ENCODE measurements at places on chromosomes 5 and 9.

GRCh38 chr5:4275232-4275631 lies 679.6 kb downstream of the IRX1 start:
- no peak for DNase-seq

GRCh38 chr5:179991106-179991505 lies 80.5 kb downstream of the RNF130 start:
- no peak for DNase-seq

DNA sequence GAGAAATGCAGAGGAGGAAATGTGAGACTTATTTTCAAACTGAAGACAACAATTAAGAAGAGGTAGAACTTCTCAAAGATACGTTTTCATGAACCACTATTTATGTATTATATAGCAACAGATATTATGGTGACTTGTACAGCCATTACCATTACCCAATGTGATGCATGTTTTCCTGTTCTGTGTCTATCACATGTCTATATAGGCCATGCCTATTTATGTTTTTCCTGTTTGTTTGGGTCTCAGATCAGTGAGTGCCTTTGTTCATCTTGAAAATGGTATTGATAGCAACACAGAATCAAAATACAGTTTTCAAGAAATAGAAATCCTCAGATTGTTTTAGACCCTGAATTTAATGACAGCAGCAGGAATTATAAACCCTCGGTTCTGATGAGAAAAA lies 44.0 kb downstream of the DAPK1 start:
- DNase-seq: no peak

GRCh38 chr5:149733129-149733900 lies 3.2 kb downstream of the PPARGC1B start:
- no peak for DNase-seq

GRCh38 chr5:38453506-38453905 lies 102.9 kb downstream of the LIFR start:
- no peak for DNase-seq

DNA sequence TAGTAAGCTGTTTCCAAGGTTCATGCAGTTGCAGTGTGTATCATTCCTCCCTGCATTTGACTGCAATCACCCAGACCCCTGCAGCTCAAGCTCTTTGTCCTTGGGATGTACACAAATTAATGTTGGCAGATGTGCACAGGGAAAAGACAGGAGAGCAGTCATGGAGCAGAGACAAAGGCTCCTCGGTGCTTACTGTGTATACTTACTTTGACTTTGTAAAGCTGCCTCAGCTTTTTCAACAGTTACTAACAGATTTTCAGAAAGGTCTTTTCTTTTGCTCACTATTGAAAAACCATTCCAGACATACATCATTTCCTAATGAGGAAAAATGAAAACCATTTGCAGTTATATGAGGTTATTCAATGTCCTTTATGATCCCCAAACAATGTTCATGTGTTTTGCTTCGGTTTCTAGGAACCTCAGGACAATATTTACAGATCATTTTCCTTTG lies 124.9 kb downstream of the TTC39B start:
- no peak for DNase-seq

- no peak for DNase-seq
These were observed 73.6 kb downstream of the ANKRD55 start for GRCh38 chr5:56159521-56159947.

DNA sequence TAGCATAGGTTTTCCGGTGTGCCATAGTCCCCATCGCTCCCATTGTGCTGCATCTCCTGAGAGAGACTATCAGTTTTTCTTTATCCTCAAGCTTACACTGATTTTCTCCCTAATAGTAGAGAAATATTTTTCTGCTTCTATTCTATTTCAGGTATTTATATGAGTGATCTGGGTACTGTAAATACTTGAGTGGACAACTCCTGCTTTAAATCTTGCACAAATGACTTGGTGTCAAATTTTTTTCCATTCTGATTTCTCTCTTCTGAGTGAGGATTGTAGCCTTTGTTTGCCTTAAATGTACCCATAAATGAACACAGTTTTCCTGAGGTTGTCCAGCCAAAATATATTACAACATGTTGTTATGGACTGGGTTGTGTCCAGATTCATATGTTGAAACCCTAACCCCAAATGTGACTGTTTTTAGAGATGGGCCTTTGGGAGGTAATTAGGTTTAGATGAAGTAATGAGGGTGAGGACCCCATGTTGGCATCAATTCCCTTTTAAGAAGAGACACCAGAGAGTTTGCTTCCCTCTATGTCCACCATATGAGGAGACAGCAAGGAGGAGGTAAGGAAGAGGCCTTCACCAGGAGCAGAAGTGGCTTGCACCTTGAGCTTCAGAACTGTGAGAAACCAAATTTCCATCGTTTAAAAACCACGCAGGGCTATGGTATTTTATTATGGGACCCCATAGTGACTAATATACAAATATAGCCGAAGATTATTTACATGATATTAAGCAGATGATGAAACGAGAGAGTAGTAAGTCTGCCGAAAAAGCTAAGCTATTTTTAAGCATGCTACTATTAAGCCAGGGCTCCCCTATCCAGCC lies 336.4 kb upstream of the MPDZ start:
- DNase-seq: no peak

GRCh38 chr9:136799854-136800657 lies 3.9 kb downstream of the CCDC183 start:
- peak; percentile 85 for DNase-seq

DNA sequence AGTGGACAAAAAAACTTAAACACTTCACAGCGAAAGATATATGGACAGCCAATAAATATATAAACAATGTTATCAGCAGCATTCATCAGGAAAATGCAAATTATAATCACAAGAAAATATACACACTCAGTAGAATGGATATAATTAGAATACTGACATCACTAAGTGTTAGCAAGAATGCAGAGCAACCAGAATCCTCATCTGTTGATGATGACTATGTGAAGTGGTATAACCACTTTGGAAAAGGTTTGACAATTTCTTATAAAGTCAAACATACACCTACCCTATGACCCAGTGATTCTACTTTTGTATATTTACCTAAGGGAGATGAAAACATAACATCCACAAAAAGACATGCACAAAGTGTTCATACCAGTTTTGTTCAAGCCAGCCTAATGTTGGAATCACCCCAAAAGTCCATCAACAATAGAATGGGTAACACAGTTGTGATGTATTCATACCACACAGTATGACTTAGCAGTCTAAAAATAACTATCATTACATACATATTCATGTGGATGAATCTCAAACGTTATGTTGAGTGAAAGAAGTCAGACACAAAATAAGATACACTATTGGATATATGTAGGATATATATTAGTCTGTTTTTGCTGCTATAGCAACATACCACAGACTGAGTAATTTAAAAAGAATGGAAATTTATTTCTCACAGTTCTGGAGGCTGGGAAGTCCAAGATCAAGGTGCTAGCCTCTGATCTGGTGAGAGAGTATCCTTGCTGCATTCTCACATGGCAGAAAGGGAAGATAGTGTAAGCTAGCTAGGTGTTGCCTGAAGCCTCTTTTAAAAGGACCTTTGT lies 148.8 kb upstream of the ADAMTSL1 start:
- DNase-seq: no peak

- peak; percentile 43 for DNase-seq
These were observed 2.8 kb downstream of the ZNF608 start for GRCh38 chr5:124743602-124744169.

GRCh38 chr9:121997791-121998190 lies 95.3 kb downstream of the TTLL11 start:
- DNase-seq: no peak

DNA sequence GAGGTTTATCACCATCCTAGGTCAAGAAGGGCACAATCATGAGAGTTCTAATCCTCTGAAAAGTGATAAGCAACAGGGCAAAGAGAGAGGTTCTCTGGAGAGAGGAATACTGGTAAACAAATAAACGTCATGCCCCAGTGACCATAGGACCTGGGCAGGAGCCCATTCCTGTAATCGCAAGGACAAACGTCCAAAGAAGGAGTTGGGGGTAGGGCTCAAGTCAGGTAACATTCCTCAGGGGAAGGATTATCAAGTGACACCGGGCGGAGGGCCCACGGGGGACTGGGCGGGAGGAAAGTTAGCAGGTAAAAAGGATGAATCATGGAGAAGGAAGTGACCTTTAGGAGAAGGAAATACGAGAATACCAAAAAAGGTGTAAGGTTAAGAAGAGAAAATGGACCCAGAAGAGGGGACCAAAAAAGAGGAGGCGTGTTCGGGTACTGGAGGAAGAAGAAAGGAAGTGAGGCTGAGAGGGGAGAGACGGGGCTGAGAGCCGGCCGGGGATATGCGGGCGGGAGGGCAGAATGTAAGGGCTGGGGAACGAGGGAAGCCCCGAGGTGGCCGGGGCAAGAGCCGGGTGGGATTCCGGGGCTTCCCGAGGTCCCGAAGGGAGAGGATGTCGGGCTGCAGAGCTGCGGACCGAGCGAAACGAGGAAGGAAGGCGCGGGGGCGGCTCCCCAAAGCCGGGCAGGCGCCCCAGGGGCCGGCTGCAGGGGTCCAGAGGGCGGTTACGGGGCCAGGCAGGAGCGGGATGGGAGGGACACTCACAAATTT lies 583 bp downstream of the DIAPH1 start:
- peak; percentile 31 for DNase-seq

GRCh38 chr9:28190981-28191380 lies 617.7 kb upstream of the C9orf72 start:
- DNase-seq: no peak

GRCh38 chr9:114017741-114018715 lies 60.1 kb downstream of the AMBP start:
- DNase-seq: no peak

GRCh38 chr9:93084471-93084881 lies 11.5 kb upstream of the CARD19 start:
- DNase-seq: no peak

GRCh38 chr9:110320651-110321445 lies 16.8 kb downstream of the TXNDC8 start:
- DNase-seq: no peak

- no peak for DNase-seq
These were observed 495.5 kb downstream of the DMAC1 start for GRCh38 chr9:7303907-7304626.

DNA sequence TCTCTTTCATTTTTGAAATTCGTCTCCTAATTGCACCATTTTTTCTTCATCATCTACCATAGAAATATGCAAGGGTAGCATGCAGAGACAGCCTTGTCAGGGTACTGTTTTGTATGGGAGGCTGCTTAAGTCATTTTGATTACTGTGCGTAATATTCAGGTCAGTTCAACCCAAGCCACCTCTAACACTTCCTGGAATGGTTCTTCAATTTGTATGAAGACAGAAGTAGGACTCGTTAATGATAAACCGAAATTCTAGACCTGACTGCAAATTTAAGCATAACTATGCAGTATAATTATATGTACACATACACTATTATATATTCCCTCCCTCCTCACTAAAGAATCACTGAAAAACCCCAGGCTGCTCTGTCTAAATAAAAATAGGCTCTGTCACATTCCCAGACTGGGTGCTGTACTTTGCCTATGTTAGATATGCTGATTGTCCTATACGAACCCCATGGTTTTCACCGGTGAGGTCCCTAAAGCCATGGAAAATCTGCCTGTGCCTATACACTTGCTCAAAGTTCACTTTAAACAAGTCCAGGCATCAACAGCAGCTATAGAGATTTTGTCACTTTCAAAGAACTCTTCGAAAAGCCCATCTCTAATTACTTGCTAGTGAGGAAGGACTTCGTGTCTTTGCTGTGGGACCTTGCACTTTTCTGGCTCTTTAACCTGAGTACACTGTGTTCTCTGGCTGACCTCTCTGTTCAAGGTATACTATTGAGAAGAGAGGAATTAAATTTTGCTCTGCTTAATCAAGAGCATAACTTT lies 352.1 kb upstream of the CD180 start:
- no peak for DNase-seq

GRCh38 chr5:127878174-127878750 lies 175.1 kb downstream of the CCDC192 start:
- DNase-seq: peak; percentile 14

DNA sequence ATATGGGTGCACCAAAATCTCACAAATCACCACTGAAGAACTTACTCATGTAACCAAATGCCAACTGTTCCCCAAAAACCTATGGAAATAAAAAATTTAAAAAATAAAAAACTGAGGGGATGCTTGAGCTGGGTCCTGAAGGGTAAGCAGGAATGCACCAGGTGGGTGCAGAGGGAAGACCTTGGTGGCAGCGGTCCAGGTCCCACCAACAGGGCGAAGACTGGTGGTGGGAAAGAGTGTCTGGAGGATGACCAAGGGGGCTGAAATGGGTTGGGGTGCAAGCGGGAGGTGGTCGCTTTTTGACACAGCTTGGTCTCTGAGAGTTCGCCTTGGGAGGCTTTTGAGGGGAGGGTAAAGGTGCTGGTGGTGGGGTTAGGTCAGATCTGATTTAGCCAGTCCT lies 3.3 kb upstream of the DAB2IP start:
- DNase-seq: no peak

Data from RCC 7860 (cell line).